ENCODE measurements at places on chromosomes 6 and 20. TPM values are rescaled to one million over a fixed set of nuclear protein-coding genes. Genes with fewer than 3 reads are reported as not detected.
A peak's percentile ranks its signal among the peaks of the same experiment; 100 is the strongest.

DNA sequence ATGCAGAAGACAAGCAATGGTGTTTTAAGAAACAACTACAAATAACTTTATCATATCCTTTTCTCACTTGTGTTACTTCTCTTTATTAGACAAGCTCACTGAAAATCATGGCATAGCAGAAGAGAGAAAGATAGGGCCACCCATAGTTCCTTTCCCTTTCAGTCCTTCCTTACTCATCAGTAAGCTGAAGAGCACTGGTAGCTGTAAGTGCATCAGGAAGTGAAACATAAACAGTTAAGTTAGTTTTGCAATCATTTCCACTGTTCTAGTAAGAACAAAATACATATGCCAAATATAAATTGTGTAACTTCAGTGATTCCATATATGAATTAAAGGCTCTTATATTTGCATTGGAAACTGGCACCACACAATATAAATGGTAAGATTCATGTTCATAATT, 220.1 kb downstream of the HACE1 start:
- DNase-seq = no peak
- no peaks in the 10 kb centered on the region for H3K36me3 ChIP-seq
- peaks cover 4% of the 10 kb centered on the region for H3K4me1 ChIP-seq
- no peak overlapping the region for H3K4me3 ChIP-seq
- H3K27me3 ChIP-seq = peaks cover 2% of the 10 kb centered on the region

- no peaks in the 10 kb centered on the region for H3K36me3 ChIP-seq
- H3K27me3 ChIP-seq = peaks cover 20% of the 10 kb centered on the region
- no peak for DNase-seq
- no peak overlapping the region for H3K4me3 ChIP-seq
These were observed 33.4 kb upstream of the SRPK1 start for GRCh38 chr6:35954333-35954732.

- no peaks in the 10 kb centered on the region for H3K4me1 ChIP-seq
- H3K27me3 ChIP-seq = no peaks in the 10 kb centered on the region
- no peak overlapping the region for H3K27ac ChIP-seq
- H3K36me3 ChIP-seq = no peaks in the 10 kb centered on the region
- no peak for DNase-seq
These were observed 66.1 kb downstream of the CD24 start for GRCh38 chr6:106908386-106908840.

The MDC1 gene
- 50.2 TPM for total RNA-seq

The ATP6V1G2 gene
- total RNA-seq = 5.5 TPM

GRCh38 chr6:69005199-69005598, 370.1 kb downstream of the ADGRB3 start:
- no peaks in the 10 kb centered on the region for H3K4me1 ChIP-seq
- DNase-seq = no peak
- H3K4me3 ChIP-seq = no peak overlapping the region
- no peaks in the 10 kb centered on the region for H3K27me3 ChIP-seq
- H3K36me3 ChIP-seq = no peaks in the 10 kb centered on the region
- no peak overlapping the region for H3K27ac ChIP-seq

GRCh38 chr6:168035661-168036545, 38.4 kb downstream of the KIF25 start:
- no peaks in the 10 kb centered on the region for H3K36me3 ChIP-seq
- no peak for DNase-seq
- peaks cover 25% of the 10 kb centered on the region for H3K27me3 ChIP-seq

GRCh38 chr6:5752391-5752680, 254.4 kb downstream of the NRN1 start:
- H3K4me3 ChIP-seq = no peak overlapping the region
- H3K27ac ChIP-seq = no peak overlapping the region
- DNase-seq = no peak
- no peaks in the 10 kb centered on the region for H3K4me1 ChIP-seq

- peaks cover 83% of the 10 kb centered on the region for H3K4me1 ChIP-seq
- DNase-seq = no peak
- H3K27me3 ChIP-seq = no peaks in the 10 kb centered on the region
- peak overlapping the region; percentile 78 for H3K4me3 ChIP-seq
- H3K36me3 ChIP-seq = peaks cover 36% of the 10 kb centered on the region
These were observed 5.4 kb downstream of the PTPN1 start for GRCh38 chr20:50515471-50516106.

The PPIL6 gene
- total RNA-seq = 0.53 TPM

GRCh38 chr6:135281227-135281626, 100.1 kb downstream of the MYB start:
- no peak overlapping the region for H3K4me3 ChIP-seq
- H3K27me3 ChIP-seq = no peaks in the 10 kb centered on the region
- no peak overlapping the region for H3K27ac ChIP-seq
- peaks cover 5% of the 10 kb centered on the region for H3K36me3 ChIP-seq
- no peaks in the 10 kb centered on the region for H3K4me1 ChIP-seq

The RBM12 gene
- total RNA-seq = 120 TPM

DNA sequence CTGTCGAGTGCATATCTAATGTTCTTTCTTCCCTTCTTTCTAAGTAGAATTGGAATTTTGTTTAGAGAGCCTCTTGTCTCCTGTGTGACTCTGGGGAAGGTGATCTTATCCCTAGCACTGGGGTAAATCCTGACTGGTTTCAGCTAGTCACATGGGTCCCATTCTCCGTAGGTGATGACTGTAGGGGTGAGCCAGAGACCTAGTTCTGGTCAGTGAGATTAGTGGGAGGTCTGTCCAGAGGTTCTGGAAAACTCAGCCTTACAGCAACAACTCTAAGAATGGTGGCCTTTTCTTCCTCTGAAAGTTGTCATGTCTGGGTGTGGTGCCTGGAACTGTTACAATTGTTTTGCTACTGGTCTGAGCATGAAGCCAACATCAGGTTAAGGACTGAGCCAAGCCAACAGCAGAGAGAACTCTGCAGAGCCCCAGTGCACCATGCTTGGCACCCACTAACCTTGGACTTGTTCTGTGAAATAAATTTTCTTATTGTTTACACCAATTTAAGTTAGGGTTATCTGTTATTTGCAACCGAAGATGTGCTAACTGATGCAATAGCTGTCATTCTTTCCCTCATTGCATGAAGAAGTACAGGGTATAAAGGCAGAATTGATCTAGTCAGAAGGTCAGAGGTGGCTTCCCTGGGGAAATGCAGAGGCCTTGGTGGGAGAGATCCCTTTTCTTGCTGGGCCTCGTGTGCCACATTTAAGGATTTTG, 56.8 kb upstream of the TULP4 start:
- H3K4me3 ChIP-seq = no peak overlapping the region
- peaks cover 13% of the 10 kb centered on the region for H3K36me3 ChIP-seq
- no peaks in the 10 kb centered on the region for H3K27me3 ChIP-seq
- no peak overlapping the region for H3K27ac ChIP-seq

The HLA-DQB1 gene
- total RNA-seq = 19.0 TPM

DNA sequence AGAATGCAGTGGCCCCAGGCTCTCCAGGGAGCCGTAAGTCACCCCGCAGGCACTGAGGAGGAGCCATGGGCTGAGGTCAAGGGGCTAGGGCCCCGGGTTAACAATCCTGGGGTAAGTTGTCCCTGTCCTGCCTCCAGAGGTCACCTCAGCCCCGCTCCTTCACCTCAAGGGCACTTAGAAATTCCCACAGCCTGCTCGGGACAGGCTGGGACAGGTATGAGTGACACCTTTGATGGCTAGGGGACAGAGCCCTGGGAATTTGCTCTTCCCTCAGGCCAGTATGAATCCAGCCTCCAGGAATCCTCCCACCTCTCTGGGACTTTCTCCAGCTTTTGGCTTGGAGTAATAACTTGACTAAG, 3.5 kb upstream of the GRM4 start:
- DNase-seq = peak; percentile 23
- no peaks in the 10 kb centered on the region for H3K36me3 ChIP-seq
- peaks cover 8% of the 10 kb centered on the region for H3K4me1 ChIP-seq
- no peak overlapping the region for H3K27ac ChIP-seq
- peaks cover 57% of the 10 kb centered on the region for H3K27me3 ChIP-seq
